Stimulated activated CD4-positive, alpha-beta T cell treated with anti-CD3 and anti-CD28 coated beads, TNF-alpha, amount 100 ng/mL, for 48 hours (primary cell): ENCODE measurements at places on chromosomes 2 and 18.

GRCh38 chr18:46069524-46069923, 2.5 kb downstream of the PSTPIP2 start:
- no peak for DNase-seq

- no peak for DNase-seq
Measured at GRCh38 chr2:145851730-145852129, 1331.8 kb upstream of the ZEB2 start.

DNA sequence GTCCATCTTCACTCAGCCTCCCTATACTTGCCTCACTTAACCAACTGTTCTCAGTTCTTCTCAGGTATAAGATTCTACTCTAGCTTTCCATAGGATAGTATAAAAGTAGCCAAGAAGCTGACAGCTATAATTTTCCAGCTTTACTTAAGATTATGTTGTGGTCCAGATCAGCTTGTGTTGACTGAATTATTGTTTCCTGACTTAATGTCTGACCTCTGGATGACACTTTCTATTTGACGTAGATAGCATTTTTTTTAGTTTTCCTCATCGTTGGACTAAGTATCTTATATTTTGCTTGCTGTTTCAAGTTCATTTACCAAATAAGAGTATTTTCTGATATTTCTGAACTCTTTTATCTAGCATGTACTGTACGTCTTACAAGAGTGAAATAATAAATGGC, 1272.5 kb upstream of the CDH2 start:
- DNase-seq = no peak

DNA sequence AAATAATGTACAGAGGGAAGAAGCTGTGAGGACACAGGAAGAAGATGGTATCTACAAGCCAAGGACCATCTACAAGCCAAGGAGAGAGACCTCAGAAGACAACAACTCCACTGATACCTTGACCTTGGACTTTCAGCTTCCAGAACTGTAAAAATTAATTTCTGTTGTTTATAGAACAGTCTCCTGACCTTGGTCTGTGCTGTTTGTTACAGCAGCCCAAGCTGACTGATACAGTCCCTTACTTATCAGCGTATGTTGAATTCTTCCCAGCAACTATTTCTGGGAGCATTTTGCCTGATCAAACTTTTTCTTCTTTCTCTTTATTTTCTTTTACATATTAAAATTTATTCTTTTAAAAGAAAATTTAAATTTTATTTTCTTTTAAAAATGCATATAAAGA, 47.8 kb upstream of the IGFBP2 start:
- DNase-seq = no peak

DNA sequence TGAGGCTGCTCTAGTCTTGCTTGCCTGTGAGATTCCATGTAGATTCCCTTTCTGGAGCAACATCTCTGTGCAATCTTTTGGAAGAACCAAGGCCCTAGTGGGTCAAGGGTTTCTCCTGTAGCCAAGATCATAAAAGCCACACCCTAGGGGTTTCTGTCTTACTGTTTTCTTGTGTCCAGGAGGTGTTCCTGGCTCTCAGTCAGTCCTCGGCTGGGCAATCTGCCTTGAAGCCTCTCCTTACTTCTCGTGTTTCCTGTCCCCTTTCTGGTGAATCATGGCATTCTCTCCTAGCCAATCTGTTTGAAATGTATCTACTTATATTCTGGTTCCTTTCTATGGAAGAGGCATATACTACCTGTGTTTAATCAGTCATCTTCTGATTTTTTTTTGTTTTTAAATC, 484.8 kb upstream of the UBE2E3 start:
- no peak for DNase-seq

- DNase-seq = no peak
Measured at GRCh38 chr18:35239314-35239713, 1.5 kb upstream of the ZNF397 start.

DNA sequence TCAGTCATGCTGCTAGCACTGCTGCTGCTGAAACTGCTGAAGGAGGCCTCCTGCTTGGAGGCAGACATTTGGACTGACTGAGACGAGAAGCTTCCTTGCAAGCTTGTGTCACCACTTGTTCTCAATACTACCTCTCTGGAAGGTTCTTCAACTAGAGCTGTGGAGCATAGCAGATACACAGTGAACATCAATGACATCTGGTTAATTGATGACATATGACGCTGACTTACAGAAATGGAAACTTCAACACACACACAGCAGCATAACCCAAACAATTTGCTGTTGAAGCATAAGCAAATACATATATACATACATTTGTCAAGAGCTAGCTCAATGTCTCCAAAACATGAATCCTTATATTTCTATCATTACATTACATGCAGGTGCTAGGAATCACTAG, 47.3 kb downstream of the PLEKHA3 start:
- DNase-seq = no peak

DNA sequence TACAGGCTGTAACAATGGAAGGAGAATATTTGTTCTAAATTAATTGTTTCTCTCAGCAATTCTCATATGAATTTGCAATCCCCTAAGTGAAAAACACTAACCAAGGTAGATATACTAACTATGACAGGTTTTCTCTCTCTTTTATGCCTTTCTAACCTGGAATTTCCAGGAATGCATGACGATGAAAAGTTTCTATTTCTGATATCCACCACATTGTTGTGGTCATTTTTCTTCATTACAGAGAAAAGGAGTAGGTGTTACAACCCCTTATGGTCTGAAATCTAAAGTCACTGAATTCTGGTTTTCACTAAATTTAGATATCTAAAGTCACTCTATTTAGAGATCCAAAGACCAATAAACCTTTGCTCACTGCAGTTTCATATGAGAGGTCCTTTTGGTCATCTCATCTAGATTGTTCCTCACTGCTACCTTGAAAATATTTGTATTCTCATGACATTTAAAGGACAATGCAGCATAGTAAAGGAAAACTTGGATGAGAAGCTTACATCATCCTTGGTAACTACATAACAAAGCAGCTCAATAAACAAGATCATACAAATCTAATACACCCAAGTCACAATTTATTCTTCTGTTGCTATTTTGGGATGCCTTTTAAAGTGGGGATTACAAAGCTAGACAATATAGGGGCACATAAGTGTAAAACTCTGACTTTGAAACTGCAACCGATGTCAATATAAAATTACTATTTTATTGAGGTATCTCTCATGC, 85.8 kb downstream of the TCF4 start:
- DNase-seq = no peak

DNA sequence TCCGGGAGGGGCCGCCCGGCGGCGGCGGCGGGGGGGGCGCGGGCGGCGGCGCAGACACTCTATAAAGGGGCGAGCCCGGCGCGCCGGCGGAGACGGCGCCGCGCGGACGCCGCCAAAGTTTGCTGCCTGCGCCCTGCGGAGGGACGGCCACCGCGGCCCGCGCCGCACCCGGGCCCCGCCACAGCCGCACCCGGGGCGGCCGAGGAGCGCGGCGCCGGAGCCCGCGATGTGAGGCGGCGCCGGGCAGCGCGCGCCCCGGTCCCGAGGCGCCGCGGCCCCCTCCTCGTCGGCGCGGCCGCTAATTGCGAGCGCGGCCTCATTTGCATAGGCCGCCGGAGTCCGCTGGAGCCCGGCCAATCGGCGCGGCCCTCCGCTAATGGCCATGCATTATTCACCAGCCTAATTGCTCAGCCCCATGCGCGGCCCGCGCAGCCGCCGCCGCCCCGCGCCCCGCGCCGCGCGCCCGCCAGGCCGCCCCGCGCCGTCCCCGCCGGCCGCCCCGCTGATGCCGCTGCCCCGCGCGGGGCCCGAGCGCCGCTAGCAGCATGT, at the start of gene SALL3:
Gene SALL3 (plus strand): TSS at position 89 of the 549 bp plus-strand sequence. CDS start 457 bp downstream, at position 546.
- DNase-seq = no peak

DNA sequence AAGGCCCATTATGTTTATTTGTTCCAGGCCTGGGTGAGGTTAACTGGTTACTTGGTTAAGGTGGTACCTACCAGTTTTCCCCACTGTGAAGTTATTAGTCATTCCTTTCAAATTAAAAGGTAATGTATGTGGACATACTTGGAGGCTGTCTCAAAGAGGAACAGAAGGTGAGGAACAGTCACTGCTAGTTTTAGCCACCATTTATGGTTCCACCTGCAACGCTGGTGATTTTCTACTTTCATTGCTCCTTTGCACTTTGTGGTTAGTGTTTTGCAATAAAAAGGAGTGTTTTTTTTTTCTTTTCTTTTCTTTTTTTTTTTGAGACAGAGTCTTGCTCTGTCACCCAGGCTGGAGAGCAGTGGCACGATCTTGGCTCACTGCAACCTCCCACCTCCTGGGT, 6.1 kb upstream of the ST6GAL2 start:
- DNase-seq = no peak

DNA sequence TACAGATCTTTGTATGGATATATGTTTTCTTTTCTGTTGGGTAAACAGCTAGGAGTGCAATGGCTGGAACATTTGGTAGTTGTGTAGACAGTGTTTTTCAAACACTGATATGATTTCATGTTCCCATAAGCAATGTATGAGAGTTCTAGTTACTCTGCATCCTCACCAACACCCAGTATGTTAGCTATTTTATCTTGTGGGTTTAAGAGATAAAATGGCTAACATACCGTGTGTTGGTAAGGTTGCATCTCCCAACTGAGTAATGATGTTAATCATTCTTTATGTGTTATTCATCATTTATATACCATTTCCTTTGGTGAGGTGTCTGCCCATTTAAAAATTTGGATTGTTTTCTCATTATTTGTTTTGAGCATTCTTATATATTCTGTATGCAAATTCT, 65.7 kb downstream of the LYPD6B start:
- DNase-seq = no peak

DNA sequence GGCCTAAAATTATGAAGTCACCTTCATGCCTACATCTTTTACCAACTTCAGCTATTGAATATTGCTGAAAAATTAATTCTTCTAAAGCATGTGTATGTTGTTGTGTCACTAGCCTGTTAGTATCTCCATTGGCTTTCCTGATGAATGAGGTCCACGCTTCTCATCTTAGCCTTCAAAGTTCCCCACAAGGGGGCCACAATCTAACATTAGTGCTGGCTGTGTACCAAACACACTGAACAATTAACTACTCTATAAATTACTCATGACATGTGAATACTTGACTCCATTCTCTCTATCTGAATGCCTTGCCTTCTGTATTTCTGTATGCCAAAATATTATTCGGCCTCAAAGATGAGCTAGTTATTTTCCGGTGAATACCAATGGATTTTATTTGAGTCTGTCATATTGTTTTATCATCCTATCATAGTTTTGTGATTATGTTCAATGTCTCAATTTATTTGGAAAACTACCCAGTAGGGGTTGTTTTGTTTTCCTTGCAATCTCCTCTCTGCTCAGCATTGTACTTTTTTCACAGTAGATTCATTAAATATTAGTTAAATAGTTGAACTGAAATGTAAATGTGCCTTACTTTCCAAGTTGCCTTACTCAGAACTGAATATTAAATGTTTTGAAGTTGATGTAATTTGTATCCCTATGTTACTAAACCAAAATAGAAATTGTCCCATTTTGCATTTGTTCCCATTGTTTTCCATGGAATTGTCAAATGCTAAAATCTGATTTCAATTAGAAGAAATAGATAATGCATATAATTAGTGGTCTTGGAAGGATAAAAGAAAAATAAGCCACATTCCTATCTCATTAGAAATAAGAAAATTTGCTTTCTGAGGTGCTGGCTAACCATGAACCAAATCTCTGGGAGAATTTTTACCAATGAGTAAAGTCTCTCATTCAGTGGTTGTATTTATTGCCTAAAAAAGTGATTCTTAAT, 208.4 kb upstream of the COL3A1 start:
- no peak for DNase-seq

DNA sequence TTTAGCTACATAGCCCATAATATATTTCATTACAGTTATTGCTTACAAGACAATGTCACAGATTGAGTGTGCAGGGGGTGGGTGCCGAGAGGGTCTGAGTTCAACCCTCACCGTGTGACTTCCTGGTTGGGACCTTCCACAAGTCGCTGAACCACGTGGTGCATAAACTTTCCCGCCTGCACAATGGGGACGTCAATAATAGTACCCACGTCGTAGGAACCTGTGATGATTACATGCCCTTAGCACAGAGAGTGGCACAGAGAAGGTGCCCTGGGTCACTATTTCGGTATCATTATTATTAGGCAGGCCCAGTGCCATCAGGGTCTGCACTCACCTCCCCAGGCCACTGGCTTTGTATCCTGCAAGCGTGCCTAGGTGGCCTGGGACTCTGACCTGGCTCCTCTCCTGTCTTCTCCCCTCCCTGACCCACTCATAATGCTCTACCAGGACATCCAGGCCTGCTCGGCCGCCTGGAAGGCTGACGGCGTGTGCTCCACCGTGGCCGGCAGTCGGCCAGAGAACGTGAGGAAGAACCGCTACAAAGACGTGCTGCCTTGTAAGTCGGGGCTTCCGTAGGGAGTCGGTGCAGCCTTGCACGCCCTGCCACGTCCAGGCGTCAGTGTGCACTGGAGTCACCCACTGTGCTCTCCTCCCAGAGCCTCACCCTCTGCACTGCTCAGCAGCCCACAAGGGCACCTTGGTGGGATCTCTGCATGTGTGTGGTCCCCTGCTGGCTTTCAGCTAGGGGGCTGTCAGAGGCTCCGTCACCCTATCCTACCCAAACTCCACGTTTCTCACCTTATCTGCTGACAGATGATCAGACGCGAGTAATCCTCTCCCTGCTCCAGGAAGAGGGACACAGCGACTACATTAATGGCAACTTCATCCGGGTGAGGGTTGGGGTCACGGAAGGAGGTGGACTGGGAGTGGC, 2.8 kb downstream of the PTPN18 start:
- DNase-seq = no peak

GRCh38 chr2:119004602-119005001, 62.6 kb downstream of the MARCO start:
- DNase-seq = no peak

DNA sequence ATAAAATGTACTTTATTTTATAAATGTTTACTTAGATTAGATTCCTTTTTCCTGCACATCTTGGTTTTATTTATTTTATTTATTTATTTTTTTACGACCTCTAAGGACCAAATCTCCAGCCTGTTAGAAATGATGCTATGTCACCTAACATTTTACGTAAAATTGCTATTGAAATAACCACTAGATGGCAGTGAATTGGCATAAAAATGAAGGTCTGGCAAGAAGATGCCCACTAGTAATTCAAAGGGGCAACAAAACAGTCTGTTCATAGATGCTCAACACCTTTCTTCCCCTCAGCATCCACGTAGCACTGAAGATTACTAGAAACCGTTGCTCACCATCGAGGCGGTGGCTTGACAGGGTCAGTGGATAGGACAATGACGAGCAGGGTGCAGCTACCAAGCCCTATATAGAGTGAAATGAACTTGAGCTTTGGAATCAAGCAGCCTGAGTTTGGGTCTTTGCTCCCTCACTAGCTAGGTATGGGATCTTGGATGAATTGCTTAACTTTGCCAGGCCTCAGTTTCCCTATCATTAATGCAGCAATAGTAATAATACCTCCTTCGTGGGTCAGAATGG, 128.7 kb upstream of the L3MBTL4 start:
- no peak for DNase-seq
